ENCODE measurements at places on chromosomes 1 and 21.

GRCh38 chr1:8482979-8483381 is 165.1 kb downstream of the SLC45A1 start:
- no peak for DNase-seq

DNA sequence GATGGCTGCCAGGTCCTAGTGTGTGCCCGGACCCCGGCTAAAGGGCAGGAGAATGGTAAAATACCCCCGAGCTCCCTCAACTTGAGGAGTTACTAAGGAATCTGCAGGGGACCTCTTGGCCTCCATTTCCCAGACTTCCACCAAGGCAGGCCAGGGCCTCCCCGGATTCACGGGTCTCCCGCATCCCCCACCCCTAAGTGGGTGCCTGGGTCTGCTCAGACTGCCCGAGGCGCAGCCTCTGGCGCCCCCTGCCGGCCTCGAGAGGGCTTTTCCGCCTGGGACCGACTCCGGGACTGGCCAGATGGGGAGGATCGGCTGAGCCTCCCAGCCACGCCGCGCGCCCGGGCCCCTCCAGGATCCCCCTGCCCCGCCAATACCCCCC is 1.7 kb downstream of the PLEKHG5 start:
- DNase-seq, result peak; percentile 42

GRCh38 chr1:231162297-231162969 is 575 bp downstream of the TRIM67 start:
- DNase-seq, result no peak

DNA sequence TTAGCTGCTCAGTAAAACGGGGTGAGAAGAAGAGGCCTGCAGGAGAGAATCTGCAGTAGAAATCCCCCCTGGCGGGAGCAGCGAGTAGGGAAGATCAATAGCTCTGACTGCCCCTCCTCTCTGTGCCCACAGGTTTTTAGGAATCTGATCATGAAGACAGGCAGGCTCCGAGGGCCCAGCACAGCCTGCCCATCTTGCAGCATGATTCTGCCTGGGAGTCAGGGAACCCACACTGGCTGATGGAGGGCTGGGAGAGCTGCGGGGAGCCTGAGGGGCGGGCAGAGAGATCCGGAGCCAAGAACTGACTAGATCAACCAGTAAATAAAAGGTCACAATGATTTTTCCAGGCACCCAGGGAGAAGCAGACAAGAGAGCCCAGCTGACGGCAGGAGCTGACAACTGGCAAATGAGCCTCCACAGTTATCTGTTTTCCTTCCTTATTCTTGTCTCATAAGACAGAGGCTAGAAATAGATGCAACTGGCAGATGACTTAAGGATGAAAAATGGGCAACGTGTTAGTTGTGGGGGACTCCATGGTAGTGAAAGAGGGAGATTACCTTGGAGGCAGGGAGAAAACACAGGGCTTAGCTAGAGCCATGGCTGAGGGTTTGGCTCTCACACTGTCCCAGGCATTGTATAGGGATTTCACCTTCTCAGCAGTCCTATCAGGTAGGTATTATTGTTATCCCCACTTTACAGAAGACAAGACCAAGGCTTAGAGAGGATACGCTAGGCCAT is 116.2 kb downstream of the PLXNA2 start:
- no peak for DNase-seq

DNA sequence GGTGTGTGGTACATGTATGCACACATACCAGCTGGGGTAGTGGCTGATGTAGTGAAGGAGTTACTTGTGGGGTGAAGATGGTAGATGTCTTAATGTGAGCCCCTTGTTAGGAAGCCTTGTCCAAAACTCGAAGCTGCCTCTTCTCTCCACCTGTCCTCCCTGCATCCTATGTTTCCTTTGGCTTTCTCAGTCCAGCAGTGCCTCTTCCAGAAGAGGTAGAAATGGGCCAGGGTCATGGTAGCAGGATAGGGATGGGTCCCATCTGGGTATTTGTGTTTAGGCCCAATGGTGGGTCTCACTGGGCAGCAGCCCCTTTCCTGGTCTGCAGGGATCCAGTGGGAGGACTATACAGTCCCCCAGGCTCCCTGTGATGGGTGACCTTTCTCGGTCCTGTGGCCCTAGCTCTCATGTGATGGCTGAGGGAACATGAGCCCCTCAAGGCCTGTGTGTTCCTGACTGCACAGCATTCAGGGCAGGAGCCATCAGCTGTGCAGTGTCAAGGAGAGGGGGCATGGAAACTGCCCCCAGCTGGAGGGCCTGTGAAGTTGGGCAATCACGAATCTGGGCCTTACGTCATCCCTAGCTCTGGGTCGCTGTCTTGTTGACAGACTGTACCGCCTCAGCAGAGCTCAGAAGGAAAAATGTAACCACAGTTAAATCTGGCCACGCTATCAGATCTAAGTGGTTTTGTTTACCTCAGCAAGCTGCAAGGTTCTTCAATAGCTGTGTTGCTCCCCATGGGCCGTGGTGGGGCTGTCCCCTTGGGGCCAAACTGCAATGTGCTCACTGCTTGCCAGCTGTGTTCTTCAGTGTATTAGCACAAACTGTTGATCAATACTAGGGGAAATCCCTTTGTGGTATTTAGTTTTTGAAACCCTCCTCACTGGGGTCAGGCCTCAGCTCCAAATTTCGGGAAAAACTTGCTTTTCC is 82.7 kb downstream of the NOS1AP start:
- no peak for DNase-seq

DNA sequence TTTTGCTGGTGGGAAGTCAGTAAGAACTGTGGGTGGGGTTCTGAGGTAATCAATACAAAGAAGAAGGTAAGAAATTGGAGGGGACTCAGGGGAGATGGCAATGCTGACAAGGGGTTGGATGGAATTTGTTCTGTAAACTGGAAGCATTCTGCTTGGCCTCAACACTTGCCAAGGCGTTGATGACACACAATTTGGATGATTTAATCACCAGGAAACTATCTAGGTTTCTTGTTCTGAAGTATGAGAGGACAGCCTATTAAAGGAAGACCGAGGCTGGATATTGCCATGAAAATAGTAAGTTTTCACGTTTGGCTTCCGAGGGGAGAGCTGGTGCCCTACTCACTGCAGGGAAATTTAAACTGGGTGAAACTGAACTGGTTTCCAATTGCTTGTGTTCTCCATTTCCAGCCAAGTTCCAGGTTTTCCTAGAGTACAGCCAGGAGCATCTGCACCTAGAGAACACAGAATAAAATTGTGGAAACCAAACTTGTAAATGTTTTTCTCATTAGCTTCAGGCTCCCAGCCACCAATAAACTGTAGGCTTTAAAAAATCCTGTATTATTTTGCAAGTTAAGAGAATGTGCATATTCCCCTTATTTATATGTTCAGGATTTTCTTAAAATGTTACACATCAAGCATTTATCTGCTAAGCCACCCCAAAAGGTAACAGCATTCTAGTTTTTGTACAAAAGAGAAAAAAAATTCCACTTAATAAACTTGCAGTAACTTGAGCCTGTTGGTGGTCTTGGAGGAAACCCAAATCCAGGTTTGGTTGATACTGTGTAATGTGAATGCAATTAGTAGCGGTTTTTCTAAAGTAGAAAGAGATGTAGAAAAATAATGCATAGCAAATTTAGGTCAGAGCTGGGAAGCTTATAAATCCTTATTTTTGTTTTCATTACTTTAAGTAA is 53.8 kb downstream of the ROR1 start:
- no peak for DNase-seq

DNA sequence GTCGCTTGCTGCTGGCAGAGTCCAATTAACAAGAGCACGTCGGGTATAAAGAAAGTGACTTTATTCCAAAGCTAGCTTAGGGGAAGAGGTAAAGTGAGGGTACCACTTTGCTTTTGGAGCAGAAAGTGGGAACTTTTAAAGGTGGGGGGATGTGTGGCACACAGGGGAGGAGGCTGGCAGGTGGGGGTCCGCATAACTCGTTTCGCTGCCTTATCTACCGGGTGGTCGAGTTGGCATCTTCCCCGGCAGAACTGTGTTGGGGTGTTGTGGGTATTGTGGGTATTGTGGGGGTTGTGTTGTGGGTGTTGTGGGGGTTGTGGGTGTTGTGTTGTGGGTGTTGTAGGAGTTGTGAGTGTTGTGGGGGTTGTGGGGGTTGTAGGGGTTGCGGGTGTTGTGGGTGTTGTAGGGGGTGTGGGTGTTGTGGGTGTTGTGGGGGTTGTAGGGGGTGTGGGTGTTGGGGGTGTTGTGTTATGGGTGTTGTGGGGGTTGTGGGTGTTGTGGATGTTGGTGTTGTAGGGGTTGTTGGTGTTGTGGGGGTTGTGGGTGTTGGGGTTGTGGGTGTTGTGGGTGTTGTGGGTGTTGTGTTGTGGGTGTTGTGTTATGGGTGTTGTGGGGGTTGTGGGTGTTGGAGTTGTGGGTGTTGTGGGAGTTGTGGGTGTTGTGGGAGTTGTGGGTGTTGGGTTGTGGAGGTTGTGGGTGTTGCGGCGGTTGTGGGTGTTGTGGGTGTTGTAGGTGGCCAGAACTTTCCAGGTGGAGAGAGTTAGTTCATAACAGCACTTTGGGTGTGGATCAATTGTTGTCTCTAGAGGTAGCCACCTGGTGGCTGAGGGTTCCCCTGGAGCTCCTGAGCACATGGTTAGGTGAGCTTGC is 52.7 kb downstream of the AGPAT3 start:
- DNase-seq, result no peak

GRCh38 chr1:95889400-95889799 is 655.4 kb downstream of the RWDD3 start:
- DNase-seq, result no peak

DNA sequence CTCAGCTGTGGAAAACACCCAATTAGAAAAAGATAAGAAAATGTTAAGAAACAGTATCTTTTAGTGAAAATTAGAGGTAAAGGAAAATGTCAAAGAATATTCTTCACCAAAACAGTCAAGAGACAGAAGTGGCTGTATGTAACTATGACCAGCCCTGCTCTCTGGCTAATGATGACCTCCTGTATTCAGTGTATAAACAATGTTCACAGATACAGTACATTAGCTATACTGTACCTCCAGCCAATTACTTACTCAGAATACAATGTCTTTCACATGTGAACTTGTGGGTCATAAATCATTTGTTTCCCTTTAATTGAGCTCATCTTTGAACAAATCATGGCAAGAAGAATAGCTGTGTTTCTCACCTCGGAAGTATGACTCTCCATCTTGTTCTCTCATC is 432.0 kb downstream of the LMO4 start:
- no peak for DNase-seq

DNA sequence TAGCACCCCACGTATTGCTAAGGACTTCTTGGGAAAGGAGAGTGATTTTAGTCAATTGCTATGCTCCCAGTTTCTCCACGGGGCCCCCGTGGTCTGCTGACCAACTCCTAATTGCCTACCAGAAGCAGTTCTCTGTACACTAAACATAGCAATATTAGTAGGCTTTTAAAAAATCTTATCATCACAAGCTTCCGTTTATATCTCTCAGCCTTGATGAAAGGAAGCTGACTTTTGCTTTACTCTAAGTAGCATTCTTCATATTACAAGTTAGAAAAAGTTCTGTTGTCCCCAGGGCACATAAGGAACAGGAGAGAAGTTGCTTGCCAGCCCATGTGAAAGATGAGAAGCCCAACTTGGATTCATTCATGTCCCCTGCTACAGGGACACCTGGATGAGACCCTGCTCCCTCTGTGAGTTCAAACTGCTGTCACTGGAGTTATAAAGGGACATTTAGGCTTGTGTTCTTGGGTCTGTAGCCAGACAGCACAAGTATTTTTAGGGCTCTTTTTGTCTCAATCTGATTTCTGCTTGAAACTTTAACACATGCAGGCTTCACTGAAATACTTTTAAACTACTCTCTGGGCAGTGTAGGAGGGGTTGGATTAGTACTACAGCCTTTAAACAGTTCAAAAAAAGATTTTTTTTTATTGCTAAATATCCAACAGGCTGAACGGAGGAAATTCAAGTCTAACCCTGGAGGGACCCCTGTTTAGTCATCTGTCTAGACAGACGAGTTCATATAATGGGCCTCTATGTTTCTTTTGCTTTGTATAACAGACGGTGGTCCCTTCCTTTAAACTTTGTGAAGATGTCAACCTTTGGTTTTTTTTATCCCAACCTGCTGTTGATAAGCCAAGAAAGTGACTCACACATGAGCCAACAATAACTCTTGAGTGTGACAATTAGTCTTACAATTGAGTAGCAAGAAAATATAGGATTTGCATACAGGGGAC is 29.5 kb downstream of the TGFB2 start:
- no peak for DNase-seq

DNA sequence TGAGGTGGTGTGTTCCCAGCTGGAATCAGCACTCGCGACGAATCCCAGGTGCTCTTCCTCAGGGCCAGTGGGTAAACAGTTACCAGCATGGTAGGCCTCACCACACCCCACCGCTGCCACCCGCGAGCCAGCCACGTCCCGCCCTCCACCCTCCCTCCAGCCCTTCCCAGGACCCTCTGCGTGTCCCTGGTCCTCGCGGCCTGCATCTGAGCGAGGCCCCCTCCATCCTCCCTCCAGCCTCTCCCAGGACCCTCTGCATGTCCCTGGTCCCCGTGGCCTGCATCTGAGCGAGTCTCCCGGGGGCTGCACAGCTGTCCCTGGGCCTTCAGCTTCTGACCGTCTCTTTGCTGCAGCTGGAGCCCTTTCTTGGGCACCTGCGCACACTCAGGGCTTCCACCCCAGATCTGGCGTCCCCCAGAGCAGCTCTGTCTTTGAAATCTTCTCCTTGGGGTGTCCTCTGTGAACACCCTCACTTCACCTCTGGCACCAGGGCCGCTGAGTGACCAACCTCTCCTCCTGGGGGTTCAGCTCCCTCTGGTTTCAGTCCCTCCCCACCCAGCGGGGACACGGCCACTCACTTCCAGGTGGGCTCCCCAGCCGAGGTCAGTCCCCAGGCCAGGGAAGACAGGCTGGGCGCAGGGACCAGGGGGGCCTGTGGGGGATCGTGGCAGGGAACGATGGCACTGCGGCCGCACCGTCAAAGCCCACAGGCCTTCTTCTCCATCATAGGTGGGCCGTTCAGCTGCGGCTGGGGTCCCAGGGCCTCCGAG is 57.8 kb upstream of the COL6A2 start:
- DNase-seq, result no peak

GRCh38 chr21:32426592-32427051 is 14.1 kb downstream of the EVA1C start:
- no peak for DNase-seq

DNA sequence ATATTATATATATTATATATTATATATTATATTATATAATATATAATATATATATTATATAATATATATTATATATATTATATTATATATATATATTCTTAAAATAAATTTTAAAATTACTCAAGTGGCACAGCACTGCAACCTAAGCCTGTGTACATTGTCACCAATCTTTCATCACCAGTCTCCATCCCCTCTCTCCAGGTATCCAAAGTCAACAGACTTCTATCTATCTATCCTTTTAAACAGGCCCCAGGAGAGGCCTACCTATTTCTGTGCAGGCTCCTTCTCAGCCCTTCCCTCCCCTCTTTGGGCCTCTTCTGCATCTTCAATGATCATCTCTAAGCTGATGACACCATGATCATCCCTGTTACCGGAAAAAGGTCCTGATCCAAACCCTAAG is 111.7 kb downstream of the RHOU start:
- DNase-seq, result no peak

All from uterus (tissue), 4 donors.